ENCODE measurements at places on chromosomes 7 and 10.

DNA sequence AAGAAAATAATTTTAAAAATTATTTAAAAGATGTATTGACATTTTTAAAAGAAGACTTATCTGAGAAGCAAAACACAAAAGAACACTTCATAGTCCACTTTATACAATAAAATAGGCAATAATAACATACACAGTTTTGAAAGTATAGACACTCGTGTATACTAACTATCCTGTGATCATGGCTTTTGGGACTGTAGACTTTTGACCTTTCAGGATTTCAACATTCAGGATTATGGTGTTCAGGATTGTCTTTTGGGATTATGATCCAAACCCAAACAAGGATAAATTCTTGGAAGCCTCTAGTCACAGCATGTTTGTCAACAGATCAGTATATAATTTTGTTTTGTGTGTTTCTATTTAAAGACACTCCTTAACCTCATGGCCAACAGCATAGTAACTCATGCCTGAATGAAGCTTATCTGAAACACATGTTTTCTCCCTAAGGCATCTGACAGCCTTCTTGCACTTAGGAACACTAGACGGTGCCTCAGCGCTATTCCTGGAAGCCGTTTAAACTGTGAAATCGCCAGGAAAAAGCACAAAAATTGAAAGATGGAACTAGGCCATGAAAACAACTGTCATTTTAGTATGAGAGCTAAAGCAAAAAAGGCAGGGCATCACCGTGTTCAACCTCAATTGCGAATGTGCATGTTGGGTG, 29.9 kb downstream of the GSAP start:
- DNase-seq = no peak

DNA sequence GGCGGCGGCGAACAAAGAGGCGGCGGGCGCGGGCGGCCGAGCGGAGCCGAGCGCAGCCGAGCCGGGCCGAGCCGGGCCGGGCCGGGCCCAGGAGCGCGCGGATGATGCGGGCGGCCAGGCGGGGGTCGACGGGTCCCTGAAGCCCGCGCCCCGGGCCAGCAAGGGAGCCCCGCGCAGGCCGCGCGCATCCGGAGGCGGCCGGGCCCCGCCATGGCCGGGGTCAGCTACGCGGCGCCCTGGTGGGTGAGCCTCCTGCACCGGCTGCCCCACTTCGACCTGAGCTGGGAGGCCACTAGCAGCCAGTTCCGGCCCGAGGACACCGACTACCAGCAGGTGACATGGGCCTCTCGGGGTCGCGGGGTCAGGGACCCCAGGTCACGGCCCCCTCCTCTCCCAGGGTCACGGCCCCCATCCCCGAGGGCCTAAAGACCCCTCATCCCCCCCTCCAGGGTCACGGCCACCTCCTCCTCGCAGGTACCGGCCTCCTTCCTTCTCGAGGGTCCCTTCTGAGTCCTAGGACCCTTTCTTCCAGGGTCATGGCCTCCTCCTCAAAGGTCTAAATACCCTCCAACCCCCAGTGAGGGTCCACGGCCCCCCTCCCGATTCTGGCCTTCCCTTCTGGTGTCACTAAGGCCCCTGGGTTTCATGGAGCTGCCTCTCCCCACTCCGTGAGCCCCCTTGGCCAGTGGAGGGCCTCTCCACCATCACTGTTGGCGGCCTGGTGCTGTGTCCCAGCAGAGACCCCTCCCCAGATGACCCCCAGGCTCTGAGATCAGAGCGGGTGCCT, at the start of gene TTYH3:
TSS of gene TTYH3 (plus strand) at position 41 of the 787 bp plus-strand sequence. CDS start at position 211, 170 bp downstream.
- no peak for DNase-seq

DNA sequence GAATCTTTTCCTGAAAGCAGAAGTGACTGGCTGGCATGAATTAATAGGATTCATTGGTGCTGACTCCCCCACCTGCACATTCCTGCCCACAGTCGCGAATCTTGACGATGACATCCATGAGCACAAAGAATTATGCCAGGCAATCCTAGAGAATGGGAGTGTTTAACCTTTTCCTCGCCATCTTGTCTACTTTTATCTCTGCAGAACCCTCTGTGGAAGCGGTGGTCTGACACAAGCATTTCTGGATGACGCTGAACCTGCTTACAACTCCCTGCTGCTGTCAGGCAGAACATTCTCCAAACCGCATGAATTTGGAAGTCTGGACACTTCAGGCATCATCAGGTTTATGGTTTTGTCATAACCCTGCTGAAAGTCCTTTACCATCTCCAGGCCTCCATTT, 36.5 kb downstream of the KLF6 start:
- no peak for DNase-seq

DNA sequence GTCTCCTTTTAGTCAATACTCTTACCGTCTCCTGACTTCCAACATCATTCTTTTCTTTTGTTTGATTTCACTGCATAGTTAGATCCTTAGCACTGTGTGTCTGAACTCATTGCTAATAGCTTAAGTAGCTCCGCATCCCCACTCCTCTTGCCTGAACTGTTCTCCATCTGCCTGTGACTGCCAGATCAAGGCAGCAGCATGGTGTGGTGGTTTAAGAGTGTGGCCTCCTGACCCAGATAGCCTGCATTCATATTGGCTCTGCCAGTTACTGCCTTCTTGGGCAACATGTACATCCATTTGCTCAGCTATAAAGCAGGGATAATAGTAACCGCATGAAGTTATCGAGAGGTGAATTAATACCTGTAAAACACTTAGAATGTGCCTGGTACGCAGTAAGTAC, 50.8 kb downstream of the SUFU start:
- no peak for DNase-seq

GRCh38 chr7:144820552-144820951, 15.3 kb downstream of the TPK1 start:
- DNase-seq = no peak

- DNase-seq = peak; percentile 85
Observed at GRCh38 chr7:29189743-29190201, 4.8 kb upstream of the CHN2 start.

DNA sequence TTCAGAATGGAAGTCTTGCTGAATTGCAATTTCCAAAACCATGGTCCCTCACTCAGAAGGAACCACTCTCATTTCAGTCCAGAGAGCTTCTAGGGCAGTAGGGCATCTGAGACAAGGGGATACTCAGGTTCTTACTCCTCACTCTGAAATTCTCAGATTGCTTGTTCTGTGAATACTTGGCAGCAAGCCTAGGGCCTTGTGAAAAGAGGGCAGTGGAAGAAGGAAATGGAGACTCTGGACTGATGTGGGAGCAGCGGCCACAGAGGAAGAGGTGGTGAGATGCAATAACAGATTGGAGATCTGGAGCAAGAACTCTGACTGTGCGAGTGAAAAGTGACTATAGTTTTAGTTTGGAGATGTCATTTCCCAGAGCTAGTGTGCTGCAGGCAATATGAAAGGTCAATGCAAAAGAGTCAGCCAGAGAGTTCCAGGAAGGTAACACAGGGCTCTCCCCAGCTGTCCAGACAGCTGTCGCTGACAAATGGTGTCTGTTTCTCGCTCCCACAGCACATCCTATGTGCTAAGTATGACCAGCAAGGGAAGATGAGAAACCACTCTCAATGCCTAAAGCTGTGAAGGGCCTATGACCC, 291.6 kb upstream of the KIAA1217 start:
- no peak for DNase-seq

- DNase-seq = no peak
Observed at GRCh38 chr10:88527245-88527644, 55.9 kb downstream of the RNLS start.

GRCh38 chr10:47456794-47457527, 27.0 kb downstream of the ANXA8 start:
- no peak for DNase-seq

DNA sequence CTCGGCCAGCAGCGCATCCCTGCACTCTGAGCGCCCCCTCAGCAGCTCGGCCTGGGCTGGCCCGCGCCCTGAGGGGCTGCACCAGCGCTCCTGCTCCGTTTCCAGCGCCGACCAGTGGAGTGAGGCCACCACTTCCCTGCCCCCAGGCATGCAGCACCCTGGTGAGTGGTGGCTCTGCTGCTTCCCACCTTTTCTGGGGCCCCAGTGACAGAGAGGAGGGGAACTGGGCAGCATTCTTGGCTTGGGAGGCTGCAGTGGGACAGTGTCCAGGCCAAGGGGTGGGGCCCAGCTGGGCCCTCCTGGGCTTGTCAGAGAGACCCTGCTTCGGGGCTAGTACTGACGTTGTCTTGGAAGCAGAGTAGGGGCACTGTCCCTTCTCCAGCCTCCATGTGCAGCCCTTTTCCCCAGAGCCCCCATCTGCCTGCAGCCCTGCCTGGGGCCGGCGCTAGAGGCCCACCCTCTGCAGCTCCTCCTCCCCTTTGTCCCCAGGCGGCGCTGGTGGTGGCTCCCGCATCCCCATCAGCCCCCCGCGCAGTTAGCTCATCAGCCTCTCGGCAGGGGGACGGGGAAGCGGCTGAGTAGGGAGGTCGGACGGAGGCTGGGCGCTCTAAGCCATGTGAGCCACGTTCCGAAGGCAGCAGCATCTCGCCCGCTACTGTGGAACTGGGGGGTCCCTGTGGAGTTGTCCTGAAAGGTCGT, 29.2 kb downstream of the GBX1 start:
- DNase-seq = no peak

GRCh38 chr10:101355072-101355706, 1.2 kb downstream of the BTRC start:
- DNase-seq = no peak

DNA sequence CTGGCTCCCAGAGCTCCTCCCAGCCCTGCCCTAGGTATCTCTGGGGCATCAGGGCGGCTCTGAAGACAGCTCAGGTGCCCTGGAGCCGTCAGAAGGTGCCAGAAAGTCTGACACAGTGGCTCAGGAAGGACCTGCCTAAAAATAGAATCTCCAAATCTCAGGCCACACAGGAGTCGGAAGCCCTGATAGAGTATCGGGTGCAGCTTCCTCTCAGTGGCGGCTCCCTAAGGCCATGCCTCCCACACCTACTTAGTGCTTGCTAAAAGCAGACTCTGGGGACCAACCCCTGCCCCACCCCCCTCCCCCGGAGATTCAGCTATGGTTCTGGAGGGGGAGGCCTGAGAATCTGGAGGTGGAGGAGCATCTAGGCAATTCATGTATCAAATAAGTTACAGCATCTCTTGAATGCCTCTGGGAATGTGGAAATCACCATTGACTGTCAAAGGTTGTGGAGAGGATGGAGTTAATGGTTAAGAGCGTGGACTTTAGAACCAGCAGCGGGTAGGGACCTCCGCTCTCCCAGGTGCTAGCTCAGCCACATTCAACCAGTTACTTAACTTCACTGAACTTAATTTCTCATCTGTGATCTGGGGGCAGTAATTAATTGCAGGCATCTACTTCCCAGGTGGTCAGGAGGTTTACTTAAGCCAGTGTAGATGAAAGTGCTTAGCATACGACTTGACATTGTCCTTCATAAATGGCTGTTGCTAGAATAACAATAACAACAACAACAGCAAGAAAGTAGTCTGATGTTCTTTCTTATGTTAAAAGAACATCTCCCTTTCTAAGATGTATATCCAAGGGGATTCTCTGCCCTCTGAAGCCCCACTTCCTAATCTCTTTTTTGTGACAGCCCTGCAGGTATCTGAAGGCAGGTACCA, 38.6 kb upstream of the MXI1 start:
- no peak for DNase-seq

GRCh38 chr7:140322759-140323158, 75.6 kb downstream of the SLC37A3 start:
- DNase-seq = no peak

- DNase-seq = no peak
Observed at GRCh38 chr10:69677985-69678654, 48.1 kb downstream of the FAM241B start.

DNA sequence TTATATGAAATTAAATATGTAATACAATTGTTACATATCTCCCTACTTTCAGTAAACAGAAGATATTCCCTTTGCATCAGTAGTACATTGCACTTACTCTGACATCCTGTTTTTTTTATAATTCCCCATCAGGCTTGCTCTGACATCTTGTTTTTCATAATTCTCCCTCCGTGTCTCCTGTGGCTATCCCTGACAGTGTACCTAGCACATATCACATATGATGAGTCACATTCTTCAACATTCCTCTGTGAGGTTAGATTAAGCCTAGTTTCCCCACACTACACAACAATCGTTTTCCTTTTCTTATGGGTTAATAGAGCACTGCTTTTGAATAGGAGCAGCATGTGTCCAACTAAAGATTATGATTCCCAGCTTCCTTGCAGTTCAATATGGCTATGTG, 250.6 kb upstream of the NPVF start:
- DNase-seq = no peak

GRCh38 chr10:131514454-131514853, 202.9 kb upstream of the TCERG1L start:
- DNase-seq = no peak

GRCh38 chr7:128136215-128136597, 104.9 kb upstream of the LEP start:
- DNase-seq = no peak

DNA sequence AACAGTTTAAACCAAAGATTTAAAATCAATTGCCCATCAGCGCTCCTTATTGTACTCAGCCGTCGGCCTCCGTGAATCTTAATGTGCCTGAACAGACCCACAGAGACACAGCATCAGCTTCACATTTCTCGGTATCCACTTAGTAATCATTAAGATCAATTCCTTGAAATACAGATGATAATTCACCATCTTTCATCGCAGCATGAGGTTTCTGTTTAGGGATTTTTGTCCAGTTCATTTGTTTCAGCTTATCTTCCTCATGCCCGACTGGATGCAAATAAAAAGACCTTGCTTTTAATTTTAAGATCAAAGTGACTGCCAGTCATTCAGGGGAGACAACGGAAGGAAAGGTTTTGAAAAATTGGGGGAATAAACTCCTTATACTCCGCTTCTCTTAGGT, 207.8 kb downstream of the WDR37 start:
- no peak for DNase-seq

All from right cardiac atrium (tissue), 5 donors.